CD4-positive, alpha-beta T cell (primary cell): ENCODE measurements at places on chromosomes 13 and 19.

DNA sequence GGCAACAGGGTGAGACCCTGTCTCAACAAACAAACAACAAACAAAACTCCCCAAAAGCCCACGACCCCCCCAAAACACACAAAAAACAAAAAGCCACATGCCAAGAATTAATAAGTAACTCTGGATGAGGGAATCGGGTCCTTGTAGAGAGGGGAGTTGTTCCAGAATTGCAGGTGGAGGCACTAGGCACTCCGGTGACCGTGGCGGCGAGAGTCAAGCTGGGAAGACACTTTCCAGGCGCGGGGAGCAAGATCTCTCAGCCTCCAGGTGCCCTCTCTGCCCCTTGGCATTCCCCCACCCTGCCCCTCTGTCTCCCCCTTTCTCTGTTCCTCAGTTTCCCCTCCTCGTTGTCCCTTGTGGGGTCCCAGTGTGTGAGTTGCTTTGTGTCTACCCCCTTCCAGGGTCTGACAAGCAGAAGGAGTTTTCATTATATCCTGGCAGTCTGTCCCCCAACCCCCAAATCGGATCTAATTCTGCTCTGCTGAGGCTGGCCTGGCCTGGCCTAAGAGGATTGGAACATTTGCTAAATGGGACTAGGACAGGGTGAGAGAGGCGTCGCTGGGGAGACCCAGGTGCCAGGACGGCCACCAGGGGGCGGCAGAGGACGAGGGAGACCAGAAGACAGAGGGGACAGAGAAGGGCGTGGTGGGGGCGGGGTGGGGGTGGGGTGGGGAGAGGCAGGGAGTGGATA, 8.3 kb upstream of the CRX start:
- DNase-seq = peak; percentile 82

DNA sequence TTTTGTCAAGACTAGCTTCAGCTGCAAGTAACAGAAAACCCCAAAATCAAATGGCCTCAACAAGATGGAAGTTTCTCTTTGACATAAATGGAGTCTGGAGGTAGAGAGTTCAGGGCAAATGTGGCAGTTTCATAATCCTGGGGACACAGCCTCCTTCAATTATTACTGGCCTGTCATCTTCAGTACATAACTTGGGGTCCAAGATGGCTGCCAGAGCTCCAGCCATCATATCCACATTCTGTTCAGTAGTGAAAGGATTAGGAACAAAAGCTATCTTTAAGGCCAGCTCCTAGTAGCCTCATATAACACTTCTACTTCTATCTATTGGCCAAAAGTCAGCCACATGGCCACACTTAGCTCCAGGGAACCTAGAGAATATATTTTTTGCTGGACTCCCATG, 15.0 kb upstream of the IGSF23 start:
- DNase-seq = no peak

GRCh38 chr13:114047358-114047881, 73.5 kb upstream of the C13orf46 start:
- DNase-seq = no peak

GRCh38 chr13:113764793-113765563, 6.0 kb downstream of the TMEM255B start:
- DNase-seq = no peak

GRCh38 chr13:38045278-38046048, 175.9 kb upstream of the TRPC4 start:
- no peak for DNase-seq

- no peak for DNase-seq
Measured at GRCh38 chr19:19279853-19280252, 6.8 kb upstream of the TM6SF2 start.

GRCh38 chr13:78161266-78161665, 242.6 kb upstream of the EDNRB start:
- DNase-seq = no peak
